Brain microvascular endothelial cell (primary cell): ENCODE measurements at places on chromosomes 1 and 21.

GRCh38 chr1:173554541-173555250 lies 48.2 kb downstream of the SLC9C2 start:
- DNase-seq: no peak

GRCh38 chr1:94068999-94069918 lies 51.7 kb downstream of the ABCA4 start:
- peak; percentile 85 for DNase-seq

DNA sequence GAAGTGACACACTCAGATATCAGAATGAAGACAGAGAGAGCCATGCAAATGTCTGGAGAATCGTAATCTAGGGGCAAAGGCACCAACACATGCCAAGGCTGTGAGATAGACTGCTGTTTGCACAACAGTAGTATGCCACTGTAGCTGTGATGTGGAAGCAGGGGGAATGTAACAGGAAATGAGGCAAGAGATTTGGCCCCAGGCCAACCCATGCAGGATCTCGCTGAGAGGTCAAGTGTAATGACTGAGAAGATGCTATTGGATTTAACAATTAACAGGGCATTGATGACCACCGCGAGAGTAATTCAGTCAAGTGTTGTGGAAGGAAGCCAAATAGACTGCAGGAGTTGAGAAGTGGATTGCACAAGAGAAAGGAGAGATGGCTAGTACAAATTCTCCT lies 107.3 kb upstream of the ST6GALNAC5 start:
- peak; percentile 1 for DNase-seq

DNA sequence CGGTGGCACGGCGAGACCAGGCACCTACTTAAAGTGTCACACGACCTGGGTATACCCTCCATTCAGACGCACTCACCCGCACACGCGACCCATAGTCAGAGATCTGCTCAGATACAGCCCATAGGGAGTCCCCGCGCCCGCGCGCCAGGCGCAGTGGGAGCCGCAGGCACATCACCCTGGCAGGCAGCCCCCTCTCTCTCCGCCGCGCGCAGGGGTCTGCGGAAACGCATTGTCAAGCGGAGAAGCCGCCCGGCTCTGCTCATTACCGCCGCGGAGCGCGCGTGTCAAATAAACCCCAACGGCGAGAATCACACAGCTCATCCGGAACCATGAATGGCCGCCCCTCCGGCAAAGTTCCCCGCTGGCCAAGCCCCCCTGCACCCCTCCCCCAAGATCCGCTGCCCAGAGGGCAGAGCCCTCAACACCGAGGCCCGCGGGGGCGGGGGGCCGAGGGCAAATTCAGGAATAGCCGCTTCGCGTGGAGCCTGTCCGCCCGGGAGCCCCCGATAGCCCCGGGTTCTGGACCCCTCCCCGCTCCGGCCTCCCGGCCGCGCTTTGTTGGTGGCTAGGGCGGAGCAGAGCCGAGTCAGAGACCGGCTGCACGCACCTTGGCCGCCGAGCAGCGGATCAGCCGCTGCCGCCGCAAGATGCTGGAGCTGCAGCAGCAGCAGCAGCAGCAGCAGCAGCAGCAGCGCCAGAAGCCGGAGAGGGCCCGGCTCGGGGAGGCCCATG lies 522 bp downstream of the LRP8 start:
- DNase-seq: peak; percentile 15

GRCh38 chr21:44349416-44349846 lies 4.0 kb upstream of the TRPM2 start:
- no peak for DNase-seq
